Adipocyte (in vitro differentiated cells): ENCODE measurements at places on chromosomes 7 and 10.

DNA sequence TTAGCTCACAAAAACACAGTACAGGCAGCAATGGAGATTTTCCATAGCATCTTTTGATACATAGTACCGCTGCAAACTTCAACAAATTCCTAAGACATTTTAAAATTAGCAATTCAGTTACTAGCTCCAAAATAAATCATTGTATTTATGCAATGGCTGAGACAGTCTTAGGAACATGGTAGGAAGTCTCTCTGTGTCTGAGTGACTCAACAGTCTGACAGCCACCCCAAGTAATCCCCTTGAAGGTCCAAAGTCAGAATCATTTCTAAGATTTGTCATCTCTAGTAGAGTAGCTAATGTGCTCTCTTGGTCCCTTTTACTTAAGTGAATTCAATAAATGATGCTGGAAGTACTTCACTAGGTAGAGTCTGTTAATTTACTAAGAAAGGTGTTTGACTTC, 93.8 kb upstream of the NOBOX start:
- no peak for DNase-seq

GRCh38 chr7:121373177-121373576, 22.9 kb downstream of the FAM3C start:
- no peak for DNase-seq

DNA sequence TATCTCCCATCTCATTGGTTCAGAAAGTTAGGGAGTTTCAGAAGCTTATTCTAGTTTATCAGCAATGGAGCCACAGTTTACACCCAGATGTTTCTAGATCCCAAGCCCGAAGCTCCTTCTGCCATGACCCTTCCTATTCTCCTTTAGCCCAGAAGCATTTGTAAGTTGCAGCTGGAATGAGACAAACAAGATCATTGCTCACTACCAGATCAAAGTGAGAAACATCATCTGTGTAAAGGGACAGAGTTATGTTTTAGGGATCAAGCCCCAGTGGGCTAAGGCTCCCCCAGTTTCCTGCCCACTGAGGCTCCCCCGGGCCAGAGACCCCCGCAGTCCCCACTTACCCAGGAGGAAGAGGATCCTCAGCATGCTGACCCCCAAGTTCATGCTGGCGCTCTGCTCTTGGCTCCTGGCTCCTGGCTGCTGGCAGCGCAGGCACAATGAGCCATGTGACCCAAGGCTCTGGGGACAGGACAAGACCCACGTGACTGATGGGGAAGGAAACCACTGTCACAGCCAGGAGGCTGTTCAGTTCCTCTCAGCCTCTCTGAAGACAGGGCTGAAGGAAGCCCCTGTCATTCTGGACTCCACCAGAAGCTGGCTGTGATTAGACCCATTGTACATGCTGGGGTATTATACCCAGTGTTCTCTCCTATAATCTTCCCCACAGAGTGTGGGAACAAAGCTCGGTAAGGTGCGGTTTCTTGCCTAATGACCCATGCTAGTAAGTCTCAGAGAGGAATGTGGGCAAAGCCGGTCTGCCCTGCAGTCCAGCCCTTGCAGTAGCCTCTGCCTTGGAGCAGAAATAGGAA, at the start of gene TMEM273:
TMEM273 (minus strand) TSS at position 442 of the 812 bp plus-strand sequence; CDS start at position 387, 55 bp downstream.
- DNase-seq, result no peak

DNA sequence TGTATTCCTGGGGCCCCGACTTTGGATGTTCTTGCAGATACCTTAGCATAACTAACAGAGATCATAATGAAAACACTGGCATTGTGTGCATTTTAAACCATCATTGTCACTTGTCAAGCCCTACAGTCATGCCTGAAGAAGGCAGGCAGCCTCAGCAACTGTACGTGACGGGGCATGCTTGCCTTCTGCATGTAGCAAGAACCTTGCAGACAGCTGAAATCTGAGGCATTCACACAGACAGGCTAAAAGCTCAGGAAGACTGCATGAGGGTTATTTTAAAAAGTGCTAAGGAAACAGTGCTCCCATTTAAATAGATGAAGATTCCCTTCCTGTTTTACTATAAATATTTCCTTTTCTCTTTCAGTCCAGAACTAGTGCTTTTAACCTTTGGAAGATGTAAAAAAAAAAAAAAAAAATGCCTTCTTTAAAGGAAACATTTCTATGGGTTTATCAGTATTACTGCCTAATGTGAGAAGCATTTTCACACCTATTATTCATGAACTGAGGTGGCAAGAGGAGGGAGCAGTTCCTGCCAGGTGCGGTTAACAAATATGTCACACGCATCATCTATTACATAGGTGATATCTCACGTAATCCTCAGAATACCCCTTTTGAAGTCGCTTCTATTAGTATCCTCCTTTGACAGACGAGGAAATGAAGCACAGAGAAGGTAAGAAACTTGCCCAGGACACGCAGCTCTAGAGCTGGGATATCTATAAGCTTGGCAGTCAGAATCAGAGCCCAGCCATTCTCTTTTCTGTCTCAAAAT, 88.1 kb downstream of the PRKCQ start:
- DNase-seq, result no peak

GRCh38 chr7:204326-204725, 12.0 kb downstream of the FAM20C start:
- DNase-seq, result no peak

- DNase-seq, result no peak
Measured at GRCh38 chr7:111164442-111164841, 73.5 kb downstream of the LRRN3 start.

- no peak for DNase-seq
Measured at GRCh38 chr10:85724215-85724614, 642.4 kb downstream of the GRID1 start.

GRCh38 chr10:58265249-58265648, 2.4 kb downstream of the IPMK start:
- DNase-seq, result no peak

DNA sequence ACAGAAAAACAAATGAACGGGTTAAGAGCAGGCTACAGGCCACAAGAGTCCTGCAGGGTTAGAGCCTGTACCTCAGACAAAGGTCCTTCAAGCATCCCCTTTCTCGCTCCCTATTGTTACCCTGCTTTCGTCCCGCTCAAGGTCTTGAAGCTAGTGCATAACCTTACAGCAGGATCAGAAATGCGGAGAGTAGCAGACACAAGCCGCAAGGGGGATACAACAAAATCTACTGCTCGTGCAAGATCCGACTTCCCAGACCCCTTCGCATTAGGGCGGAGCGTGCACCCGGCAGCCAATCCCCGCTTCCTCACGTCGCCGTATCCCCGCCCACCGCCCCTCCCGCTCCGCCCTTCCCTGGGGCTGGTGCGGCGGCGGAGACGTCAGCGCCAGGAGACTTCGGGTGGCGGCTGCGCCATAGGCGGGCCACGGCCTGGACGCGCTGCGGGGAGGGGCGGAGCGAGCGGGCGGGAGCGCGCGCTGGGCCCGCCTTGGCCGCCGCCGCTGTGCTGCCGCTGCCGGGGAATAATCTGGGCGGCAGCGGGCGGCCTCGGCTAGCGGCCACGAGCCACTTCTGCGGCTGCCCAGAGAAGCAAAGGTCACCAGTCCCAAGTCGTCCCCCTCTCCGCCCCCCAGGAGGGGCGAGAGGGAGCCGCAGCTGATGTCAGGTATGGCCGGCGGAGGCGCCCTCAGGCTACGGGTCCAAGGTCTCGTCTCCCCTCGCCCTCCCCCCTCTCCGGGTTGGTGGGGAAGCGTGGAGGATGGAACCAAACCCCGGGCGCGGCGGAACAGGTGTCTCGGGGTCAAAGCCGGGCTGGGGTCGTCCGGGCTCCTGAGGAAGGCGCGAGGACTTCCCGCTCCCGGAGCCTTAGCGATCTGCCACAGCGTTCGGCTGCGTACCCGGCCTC, at the start of gene C1GALT1:
C1GALT1 (plus strand) TSS at position 389 of the 905 bp plus-strand sequence. CDS start 51,776 bp downstream, outside the sequence.
- peak; percentile 98 for DNase-seq
